NCI-H1048 (cell line): ENCODE measurements at places on chromosomes 3 and 15.

- DNase-seq, result no peak
Observed at GRCh38 chr3:88828466-88828865, 279.0 kb upstream of the EPHA3 start.

DNA sequence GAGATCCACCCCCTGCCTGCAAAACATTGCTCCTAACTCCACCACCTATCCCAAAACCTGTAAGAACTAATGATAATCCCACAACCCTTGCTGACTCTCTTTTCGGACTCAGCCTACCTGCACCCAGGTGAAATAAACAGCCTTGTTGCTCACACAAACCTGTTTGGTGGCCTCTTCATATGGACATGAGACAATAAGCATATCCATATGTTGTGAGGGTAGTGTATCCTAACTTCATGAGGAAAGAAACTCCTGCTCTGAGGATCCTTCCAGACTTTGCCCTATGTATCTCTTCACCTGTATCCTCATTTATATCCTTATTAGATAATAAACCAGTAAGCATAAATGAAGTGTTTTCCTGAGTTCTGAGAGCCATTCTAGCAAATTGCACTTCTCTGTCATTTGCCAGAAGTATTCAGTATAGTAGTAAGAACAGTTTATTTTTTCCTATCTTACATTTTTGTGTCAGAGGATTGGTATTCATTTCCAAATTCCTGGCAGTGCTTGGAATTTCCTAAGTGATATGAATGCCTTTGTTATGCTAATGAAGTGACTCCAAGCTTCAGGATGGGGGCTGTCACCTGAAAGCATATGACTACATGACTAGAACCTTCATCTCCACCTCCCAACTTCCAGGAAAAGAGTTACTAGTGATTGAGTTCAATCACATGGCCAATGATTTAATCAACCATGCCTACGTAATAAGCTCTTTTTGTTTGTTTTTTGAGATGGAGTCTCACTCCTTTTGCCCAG lies 30.2 kb downstream of the TTBK2 start:
- DNase-seq, result no peak

DNA sequence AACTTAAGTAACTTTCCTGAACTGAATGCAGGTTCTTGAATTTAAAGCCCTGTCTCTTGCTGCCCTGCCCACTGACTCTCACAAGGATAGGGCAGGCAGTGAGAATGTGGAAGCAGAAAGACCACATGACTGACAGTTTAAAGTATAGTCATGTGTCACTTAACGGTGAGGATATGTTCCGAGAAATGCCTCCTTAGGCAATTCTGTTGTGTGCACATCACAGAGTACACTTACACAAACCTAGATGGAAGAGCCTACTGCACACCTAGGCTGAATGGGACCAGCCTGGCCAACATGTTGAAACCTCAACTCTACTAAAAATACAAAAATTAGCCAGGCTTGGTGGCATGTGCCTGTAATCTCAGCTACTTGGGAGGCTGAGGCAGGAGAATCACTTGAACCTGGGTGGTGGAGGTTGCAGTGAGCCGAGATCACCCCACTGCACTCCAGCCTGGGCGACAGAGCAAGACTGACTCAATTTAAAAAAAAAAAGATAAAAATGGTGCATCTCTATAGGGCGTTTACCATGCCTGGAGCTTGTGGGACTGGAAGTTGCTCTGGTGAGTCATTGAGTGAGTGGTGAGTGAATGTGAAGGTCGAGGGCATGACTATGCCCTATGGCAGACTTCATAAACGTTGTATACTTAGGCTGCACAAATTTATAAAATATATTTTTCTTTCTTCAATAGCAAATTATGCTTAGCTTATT lies 18.9 kb upstream of the COPG1 start:
- DNase-seq, result no peak

DNA sequence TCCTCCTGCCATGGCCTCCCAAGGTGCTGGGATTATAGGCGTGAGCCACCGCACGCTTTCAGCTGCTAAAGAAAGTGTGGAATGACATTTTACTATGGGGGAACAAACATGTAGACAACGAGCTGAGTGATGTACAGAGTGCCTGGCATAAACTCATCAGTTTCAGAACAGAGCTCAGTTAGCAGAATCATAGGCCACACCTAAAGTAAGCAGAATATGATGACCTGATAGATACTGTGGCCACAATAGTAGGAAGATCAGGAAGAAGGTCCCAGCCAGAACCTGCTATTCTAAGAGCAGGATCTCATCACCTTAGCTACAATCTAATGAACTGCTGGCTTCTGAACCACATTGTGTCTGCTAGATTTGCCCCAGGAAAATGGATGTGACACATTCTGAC lies 158.3 kb downstream of the TPRG1 start:
- no peak for DNase-seq

DNA sequence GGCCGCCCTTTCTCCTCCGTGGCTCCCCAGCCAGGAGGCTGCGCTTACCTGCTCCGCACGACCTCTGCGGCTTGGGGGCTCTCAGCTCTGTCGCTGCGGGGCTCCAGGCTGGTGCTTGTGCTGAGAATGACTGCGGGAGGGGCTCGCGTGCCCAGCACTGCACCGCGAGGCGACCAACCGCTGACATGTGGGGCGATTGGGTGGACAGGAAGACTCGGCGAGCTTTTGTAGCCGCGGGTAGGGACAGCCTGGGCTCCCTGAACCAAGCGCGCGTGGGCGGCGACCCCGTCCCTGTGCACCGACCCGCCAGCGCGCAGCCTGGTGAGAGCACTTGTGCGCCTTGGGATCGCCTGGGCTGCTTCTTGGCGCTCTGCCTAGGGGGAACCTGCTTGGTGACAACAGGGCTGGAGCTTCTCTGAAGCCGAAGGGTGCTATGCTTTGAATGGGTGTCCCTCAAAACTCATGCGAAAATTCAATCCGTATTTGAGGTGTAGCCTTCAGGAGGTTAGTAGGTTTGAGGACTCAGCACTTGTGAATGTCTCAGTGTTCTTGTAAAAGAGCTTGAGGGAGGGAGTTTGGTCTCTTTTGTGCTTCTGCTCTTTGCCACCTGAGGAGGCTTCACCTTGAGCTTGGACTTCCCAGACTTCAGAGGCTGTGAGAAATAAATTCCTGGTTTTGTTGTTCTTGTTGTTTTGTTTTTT lies 50.4 kb downstream of the IL12A start:
- no peak for DNase-seq
